Mesendoderm (in vitro differentiated cells): ENCODE measurements at places on chromosomes 1 and 21.

GRCh38 chr1:238409932-238410331, 519.2 kb upstream of the ZP4 start:
- no peak overlapping the region for H3K27ac ChIP-seq
- DNase-seq: no peak
- no peaks in the 10 kb centered on the region for H3K4me1 ChIP-seq
- no peak overlapping the region for H3K4me3 ChIP-seq
- H3K27me3 ChIP-seq: no peaks in the 10 kb centered on the region

GRCh38 chr1:83129107-83129506, 869.8 kb downstream of the TTLL7 start:
- no peaks in the 10 kb centered on the region for H3K4me1 ChIP-seq
- H3K36me3 ChIP-seq: no peaks in the 10 kb centered on the region
- H3K27ac ChIP-seq: no peak overlapping the region
- DNase-seq: no peak
- no peak overlapping the region for H3K4me3 ChIP-seq

- no peak for DNase-seq
- no peaks in the 10 kb centered on the region for H3K27me3 ChIP-seq
- H3K4me3 ChIP-seq: no peak overlapping the region
- H3K4me1 ChIP-seq: no peaks in the 10 kb centered on the region
- H3K27ac ChIP-seq: no peak overlapping the region
These were observed 34.8 kb upstream of the TTC22 start for GRCh38 chr1:54835970-54836369.

DNA sequence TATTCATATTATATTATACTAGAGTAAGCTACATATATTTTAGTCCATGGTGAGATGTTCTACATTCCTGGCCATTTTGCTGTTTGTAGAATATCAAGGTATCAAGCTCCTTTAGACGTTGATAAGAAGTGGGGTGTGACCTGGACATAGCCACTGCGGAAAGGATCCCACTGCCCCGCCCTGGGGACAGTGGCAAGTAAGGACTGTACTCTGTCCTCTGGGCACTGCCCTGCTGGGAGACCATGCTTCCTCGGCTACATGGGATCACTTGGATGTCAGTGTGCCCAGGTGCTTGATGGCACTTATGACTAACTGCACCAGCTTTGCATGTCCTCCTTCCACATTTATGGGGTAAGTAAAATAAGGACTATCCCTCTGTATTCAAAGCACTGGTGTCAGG, 46.3 kb upstream of the NTPCR start:
- DNase-seq: no peak
- no peaks in the 10 kb centered on the region for H3K27me3 ChIP-seq
- H3K36me3 ChIP-seq: no peaks in the 10 kb centered on the region
- H3K27ac ChIP-seq: no peak overlapping the region
- H3K4me1 ChIP-seq: peaks cover 8% of the 10 kb centered on the region
- H3K4me3 ChIP-seq: no peak overlapping the region

GRCh38 chr21:30625449-30626165, 5.2 kb downstream of the KRTAP20-4 start:
- H3K36me3 ChIP-seq: no peaks in the 10 kb centered on the region
- H3K4me1 ChIP-seq: no peaks in the 10 kb centered on the region
- no peaks in the 10 kb centered on the region for H3K27me3 ChIP-seq
- H3K27ac ChIP-seq: no peak overlapping the region

GRCh38 chr1:185062710-185063370, 17.5 kb downstream of the RNF2 start:
- no peak overlapping the region for H3K4me3 ChIP-seq
- H3K36me3 ChIP-seq: no peaks in the 10 kb centered on the region
- H3K27me3 ChIP-seq: no peaks in the 10 kb centered on the region
- DNase-seq: no peak

- no peaks in the 10 kb centered on the region for H3K4me1 ChIP-seq
- no peaks in the 10 kb centered on the region for H3K27me3 ChIP-seq
- H3K4me3 ChIP-seq: no peak overlapping the region
- no peak overlapping the region for H3K27ac ChIP-seq
- no peaks in the 10 kb centered on the region for H3K36me3 ChIP-seq
- DNase-seq: no peak
These were observed 3.8 kb upstream of the PIGC start for GRCh38 chr1:172447641-172448040.

- H3K36me3 ChIP-seq: no peaks in the 10 kb centered on the region
- peaks cover 5% of the 10 kb centered on the region for H3K4me1 ChIP-seq
- no peaks in the 10 kb centered on the region for H3K27me3 ChIP-seq
- DNase-seq: peak; percentile 41
- peak overlapping the region; percentile 16 for H3K27ac ChIP-seq
- H3K4me3 ChIP-seq: peak overlapping the region; percentile 87
These were observed 610 bp downstream of the WDR26 start for GRCh38 chr1:224433701-224434672.

- H3K27ac ChIP-seq: peak overlapping the region; percentile 25
- no peak for DNase-seq
- no peaks in the 10 kb centered on the region for H3K27me3 ChIP-seq
- H3K4me3 ChIP-seq: no peak overlapping the region
These were observed 75.0 kb upstream of the COX20 start for GRCh38 chr1:244760471-244760870.

GRCh38 chr1:147768101-147768500, 7.7 kb upstream of the GJA5 start:
- H3K36me3 ChIP-seq: no peaks in the 10 kb centered on the region
- H3K27me3 ChIP-seq: no peaks in the 10 kb centered on the region
- H3K4me1 ChIP-seq: no peaks in the 10 kb centered on the region
- DNase-seq: no peak
- no peak overlapping the region for H3K27ac ChIP-seq
- H3K4me3 ChIP-seq: no peak overlapping the region

DNA sequence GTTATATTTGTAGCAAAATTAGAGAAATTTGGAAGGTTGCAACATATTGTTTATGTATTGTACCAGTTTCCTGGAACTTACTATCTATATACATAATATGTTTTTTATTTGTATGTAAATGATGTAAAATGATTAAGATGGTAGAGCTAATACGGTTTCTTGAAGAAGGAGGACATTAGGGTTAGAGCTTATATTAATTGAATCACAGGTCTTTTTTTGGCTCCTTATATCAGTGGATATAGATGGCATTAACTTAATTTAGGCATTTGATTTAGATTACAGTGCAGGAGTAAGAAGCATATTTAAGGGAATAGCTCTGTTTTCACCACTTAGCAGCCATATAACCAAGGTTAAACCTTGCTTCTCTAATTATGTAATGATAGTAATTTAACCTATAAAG, 357.7 kb downstream of the USP25 start:
- no peak overlapping the region for H3K4me3 ChIP-seq
- H3K27ac ChIP-seq: no peak overlapping the region
- DNase-seq: no peak
- H3K4me1 ChIP-seq: no peaks in the 10 kb centered on the region
- no peaks in the 10 kb centered on the region for H3K36me3 ChIP-seq
- H3K27me3 ChIP-seq: no peaks in the 10 kb centered on the region

GRCh38 chr1:31775210-31775999, 11.3 kb upstream of the ADGRB2 start:
- peaks cover 11% of the 10 kb centered on the region for H3K4me1 ChIP-seq
- no peak overlapping the region for H3K27ac ChIP-seq
- DNase-seq: no peak
- H3K4me3 ChIP-seq: no peak overlapping the region
- no peaks in the 10 kb centered on the region for H3K36me3 ChIP-seq

DNA sequence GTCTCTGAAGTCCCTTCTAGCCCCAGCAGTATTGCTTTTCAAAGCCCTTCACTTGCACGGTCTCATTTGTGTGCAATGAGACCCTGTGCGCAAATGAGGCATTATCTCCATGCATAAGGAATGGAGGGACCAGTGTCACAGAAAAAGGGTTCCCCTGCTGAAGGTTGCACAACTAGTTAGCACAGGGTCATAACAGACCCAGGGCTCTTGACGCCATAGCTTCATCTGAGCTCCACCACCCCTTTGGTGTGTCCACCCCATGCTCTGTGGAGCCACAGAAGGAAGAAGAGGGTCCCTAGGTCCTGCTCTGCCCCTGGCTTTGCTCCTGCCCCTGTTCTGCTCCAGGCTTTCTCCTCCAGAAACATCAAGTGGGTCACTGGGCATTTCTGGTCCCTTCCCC, 12.6 kb downstream of the SH2D2A start:
- no peak overlapping the region for H3K4me3 ChIP-seq
- DNase-seq: no peak
- peaks cover 4% of the 10 kb centered on the region for H3K36me3 ChIP-seq
- H3K27ac ChIP-seq: no peak overlapping the region
- H3K27me3 ChIP-seq: no peaks in the 10 kb centered on the region
- H3K4me1 ChIP-seq: no peaks in the 10 kb centered on the region

- no peaks in the 10 kb centered on the region for H3K27me3 ChIP-seq
- H3K4me3 ChIP-seq: no peak overlapping the region
- peaks cover 2% of the 10 kb centered on the region for H3K4me1 ChIP-seq
- no peaks in the 10 kb centered on the region for H3K36me3 ChIP-seq
- peak; percentile 33 for DNase-seq
These were observed 9.9 kb downstream of the SEC16B start for GRCh38 chr1:177959811-177960515.
